B cell (primary cell): ENCODE measurements at places on chromosomes 16 and 17. TPM values are rescaled to one million over a fixed set of nuclear protein-coding genes. Genes with fewer than 3 reads are reported as not detected.

The RPAIN gene
- 73.9 and 99.4 TPM in 2 replicates for polyA plus RNA-seq

The CORO1A gene
- 1,191 and 1,555 TPM in 2 replicates for polyA plus RNA-seq

The HS3ST2 gene
- not detected in 2 replicates for polyA plus RNA-seq

The WIPI1 gene
- 6.0 and 7.7 TPM in 2 replicates for polyA plus RNA-seq

The LPCAT2 gene
- polyA plus RNA-seq: 0.15 and 0.16 TPM in 2 replicates

The CACNG1 gene
- polyA plus RNA-seq: not detected in 2 replicates

The ESRP2 gene
- polyA plus RNA-seq: 0.09 and 0.12 TPM in 2 replicates

The SLC13A2 gene
- not detected in 2 replicates for polyA plus RNA-seq

The CEMP1 gene
- 0.66 and 0.91 TPM in 2 replicates for polyA plus RNA-seq

The TBX6 gene
- polyA plus RNA-seq: 1.2 and 1.4 TPM in 2 replicates

The SLC35G6 gene
- polyA plus RNA-seq: 0.04 TPM in 1 of 2 replicates, not detected in the other

The TMEM204 gene
- polyA plus RNA-seq: 2.3 and 2.7 TPM in 2 replicates

The TBC1D3G gene
- not detected in 2 replicates for polyA plus RNA-seq
